ENCODE measurements at places on chromosomes 16 and 17. TPM values are rescaled to one million over a fixed set of nuclear protein-coding genes. Genes with fewer than 3 reads are reported as not detected.
A peak's percentile ranks its signal among the peaks of the same experiment; 100 is the strongest.

FBXW10 gene
- not detected for polyA plus RNA-seq

MGAT5B gene
- polyA plus RNA-seq = not detected

TNFSF13 gene
- polyA plus RNA-seq = 10.2 TPM

TEKT5 gene
- 0.79 TPM for polyA plus RNA-seq

ODAD4 gene
- polyA plus RNA-seq = 0.73 TPM

ZG16 gene
- not detected for polyA plus RNA-seq

ZNF598 gene
- 6.9 TPM for polyA plus RNA-seq

DNA sequence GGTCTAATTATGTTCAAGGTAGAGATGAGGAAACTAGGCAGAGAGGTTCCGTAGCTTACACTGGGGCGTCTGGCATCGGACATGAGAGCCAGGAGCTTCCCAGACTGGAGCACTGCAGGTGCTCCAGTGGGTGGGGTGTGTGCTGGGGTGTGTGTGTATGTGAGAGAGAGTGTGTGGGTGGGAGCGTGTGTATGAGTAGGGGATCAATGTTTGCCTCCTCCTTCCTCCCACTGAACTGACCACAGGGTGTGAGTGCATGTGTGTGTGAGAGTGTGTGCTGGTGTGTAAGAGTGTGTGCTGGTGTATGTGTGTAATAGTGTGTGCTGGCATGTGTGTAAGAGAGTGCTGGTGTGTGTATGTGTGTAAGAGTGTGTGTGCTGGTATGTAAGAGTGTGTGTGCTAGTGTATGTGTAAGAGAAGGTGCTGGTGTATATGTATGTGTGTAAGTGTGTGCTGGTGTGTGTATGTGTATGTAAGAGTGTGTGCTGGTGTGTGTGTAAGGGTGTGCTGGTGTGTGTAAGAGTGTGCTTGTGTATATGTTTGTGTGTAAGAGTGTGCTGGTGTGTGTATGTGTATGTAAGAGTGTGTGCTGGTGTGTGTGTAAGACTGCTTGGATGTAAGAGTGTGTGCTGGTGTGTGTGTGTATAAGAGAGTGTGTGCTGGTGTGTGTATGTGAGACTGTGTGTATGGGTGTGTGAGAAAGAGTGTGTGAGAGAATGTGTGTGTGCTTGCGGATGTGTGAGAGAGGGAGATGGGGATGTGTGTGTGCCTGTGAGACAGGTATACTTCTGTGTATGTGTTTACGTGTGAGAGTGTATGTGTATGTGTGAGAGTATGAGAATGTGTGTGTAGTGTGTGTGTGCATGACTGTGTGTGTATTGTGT is 139.9 kb downstream of the MRM1 start:
- H3K27me3 ChIP-seq = peaks cover 5% of the 10 kb centered on the region
- DNase-seq = no peak
- no peaks in the 10 kb centered on the region for H3K4me1 ChIP-seq
- no peaks in the 10 kb centered on the region for H3K36me3 ChIP-seq

DNA sequence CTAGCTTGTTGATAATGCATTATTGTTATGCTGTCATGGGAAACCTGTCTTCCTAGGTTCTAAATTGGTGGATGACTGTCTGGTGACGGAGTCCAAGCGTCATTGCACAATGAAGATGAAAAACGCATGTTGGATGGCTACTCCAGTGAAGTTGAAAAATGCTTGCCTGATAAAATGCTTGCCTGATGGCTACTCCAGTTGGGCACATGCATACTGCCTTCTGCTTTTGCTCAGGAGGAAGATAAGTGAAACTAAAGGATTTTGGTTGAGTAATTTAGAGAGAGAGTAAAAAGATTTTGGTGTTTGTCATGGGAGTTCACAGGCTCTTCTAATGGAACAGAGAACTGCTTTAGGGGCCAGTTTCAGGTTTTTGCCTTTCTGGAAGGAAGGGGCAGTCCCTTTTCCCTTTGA is 118.6 kb downstream of the PRKCA start:
- H3K4me3 ChIP-seq = no peak overlapping the region
- no peaks in the 10 kb centered on the region for H3K36me3 ChIP-seq
- H3K27me3 ChIP-seq = no peaks in the 10 kb centered on the region
- H3K4me1 ChIP-seq = no peaks in the 10 kb centered on the region
- DNase-seq = no peak

GRCh38 chr17:16100737-16101400 is 101.2 kb downstream of the TTC19 start:
- no peak overlapping the region for H3K27ac ChIP-seq
- peaks cover 42% of the 10 kb centered on the region for H3K36me3 ChIP-seq
- H3K4me1 ChIP-seq = no peaks in the 10 kb centered on the region
- DNase-seq = no peak

GRCh38 chr16:1073566-1074378 is 1.2 kb downstream of the SSTR5 start:
- H3K4me1 ChIP-seq = no peaks in the 10 kb centered on the region
- DNase-seq = no peak
- H3K27me3 ChIP-seq = no peaks in the 10 kb centered on the region
- H3K36me3 ChIP-seq = no peaks in the 10 kb centered on the region
- H3K4me3 ChIP-seq = no peak overlapping the region

GRCh38 chr16:62585041-62585545 is 548.9 kb upstream of the CDH8 start:
- no peak overlapping the region for H3K27ac ChIP-seq
- no peak overlapping the region for H3K4me3 ChIP-seq
- no peaks in the 10 kb centered on the region for H3K27me3 ChIP-seq

GRCh38 chr16:55821210-55821609 is 11.7 kb downstream of the CES1 start:
- H3K27me3 ChIP-seq = no peaks in the 10 kb centered on the region
- no peak for DNase-seq
- no peak overlapping the region for H3K4me3 ChIP-seq
- H3K27ac ChIP-seq = no peak overlapping the region

- peaks cover 3% of the 10 kb centered on the region for H3K36me3 ChIP-seq
- DNase-seq = no peak
- H3K27me3 ChIP-seq = no peaks in the 10 kb centered on the region
- no peaks in the 10 kb centered on the region for H3K4me1 ChIP-seq
- no peak overlapping the region for H3K4me3 ChIP-seq
Observed at GRCh38 chr16:15970743-15971439, 21.5 kb downstream of the ABCC1 start.

- H3K27ac ChIP-seq = no peak overlapping the region
- H3K27me3 ChIP-seq = 0 out of 2 replicates have a peak, but pooled peaks cover 4% of the 10 kb centered on the region
- DNase-seq = no peak
- H3K4me3 ChIP-seq = no peak overlapping the region
Observed at GRCh38 chr17:15973016-15973415, 26.5 kb downstream of the ZSWIM7 start.

DNA sequence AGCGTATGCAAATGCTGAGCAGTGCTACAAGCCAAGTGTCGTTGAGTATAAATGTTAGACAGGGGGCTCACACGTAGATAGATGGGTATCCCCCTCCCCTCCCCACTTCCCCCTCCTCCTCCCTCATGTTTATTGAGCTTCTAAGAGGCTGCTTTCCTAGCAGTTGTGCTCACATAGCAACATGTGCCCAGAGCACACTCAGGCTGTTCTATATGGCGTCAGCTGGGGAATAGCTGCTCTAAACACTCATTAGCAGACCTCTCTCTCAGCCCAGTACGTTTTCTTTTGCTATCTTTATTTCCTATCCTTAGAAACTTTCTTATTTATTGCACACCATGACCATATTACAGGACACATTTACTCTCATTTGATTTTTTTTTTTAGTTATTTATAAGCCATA is 1.8 kb downstream of the KCNJ2 start:
- H3K36me3 ChIP-seq = no peaks in the 10 kb centered on the region
- H3K4me1 ChIP-seq = peaks cover 8% of the 10 kb centered on the region
- no peaks in the 10 kb centered on the region for H3K27me3 ChIP-seq
- DNase-seq = no peak
- H3K4me3 ChIP-seq = no peak overlapping the region

DNA sequence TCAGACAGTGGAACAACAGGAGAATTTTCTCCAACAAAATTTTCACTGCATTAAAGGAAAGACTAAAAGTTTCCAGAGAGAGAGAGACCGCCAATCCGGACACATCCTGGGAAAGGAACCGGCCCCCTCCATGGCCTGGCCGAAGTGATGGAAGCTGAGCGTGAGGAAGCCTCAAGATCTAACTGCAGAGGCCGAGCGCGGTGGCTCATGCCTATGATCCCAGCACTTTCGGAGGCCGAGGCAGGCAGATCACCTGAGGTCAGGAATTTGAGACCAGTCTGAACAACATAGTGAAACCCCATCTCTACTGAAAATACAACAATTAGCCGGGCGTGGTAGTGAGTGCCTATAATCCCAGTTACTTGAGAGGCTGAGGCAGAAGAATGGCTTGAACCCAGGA is 3.9 kb downstream of the CTRB2 start:
- H3K4me3 ChIP-seq = no peak overlapping the region
- peaks cover 4% of the 10 kb centered on the region for H3K27me3 ChIP-seq
- no peak overlapping the region for H3K27ac ChIP-seq

DNA sequence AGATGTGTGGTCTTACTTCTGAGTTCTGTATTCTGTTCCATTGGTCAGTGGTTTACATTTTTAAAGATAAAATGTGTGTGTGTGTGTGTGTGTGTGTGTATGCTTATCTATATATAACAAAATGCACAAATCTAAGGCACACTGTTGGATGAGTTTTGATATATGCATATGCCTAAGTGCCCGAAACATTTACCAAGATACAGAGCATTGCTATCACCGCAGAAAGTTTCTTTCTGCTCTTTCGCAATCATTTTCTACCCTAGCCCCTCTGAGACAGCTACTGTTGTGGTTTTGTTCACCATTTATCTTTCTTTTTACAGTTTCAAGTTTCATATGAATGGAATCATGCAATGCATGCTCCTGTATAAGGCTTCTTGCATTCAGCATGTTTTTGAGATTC is 97.0 kb downstream of the MRTFB start:
- no peaks in the 10 kb centered on the region for H3K4me1 ChIP-seq
- H3K36me3 ChIP-seq = no peaks in the 10 kb centered on the region
- no peak overlapping the region for H3K27ac ChIP-seq
- no peak for DNase-seq
- no peak overlapping the region for H3K4me3 ChIP-seq
- H3K27me3 ChIP-seq = no peaks in the 10 kb centered on the region

DNA sequence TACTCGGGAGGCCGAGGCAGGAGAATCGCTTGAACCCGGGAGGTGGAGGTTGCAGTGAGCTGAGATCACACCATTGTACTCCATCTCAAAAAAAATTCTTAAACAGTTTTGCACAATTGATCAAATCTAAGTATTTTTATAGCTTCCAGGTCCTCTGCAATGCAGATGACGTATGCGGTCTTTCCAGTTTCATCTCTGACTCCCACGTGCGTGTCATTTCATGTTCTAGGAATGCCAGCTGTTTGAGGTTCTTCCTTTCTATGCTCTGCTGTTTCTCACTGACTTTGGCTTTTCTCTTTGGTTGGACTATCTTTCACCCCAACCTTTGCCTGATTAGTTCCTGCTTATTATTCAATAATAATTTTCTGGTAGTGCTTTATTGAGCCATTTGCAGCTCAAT is 16.2 kb downstream of the CHP2 start:
- H3K4me3 ChIP-seq = no peak overlapping the region
- H3K4me1 ChIP-seq = no peaks in the 10 kb centered on the region
- no peak for DNase-seq
- H3K27me3 ChIP-seq = no peaks in the 10 kb centered on the region

GRCh38 chr16:31451201-31451600 is 8.1 kb upstream of the ARMC5 start:
- H3K27me3 ChIP-seq = no peaks in the 10 kb centered on the region
- H3K4me1 ChIP-seq = peaks cover 3% of the 10 kb centered on the region
- H3K4me3 ChIP-seq = no peak overlapping the region
- no peaks in the 10 kb centered on the region for H3K36me3 ChIP-seq

- H3K4me1 ChIP-seq = peaks cover 16% of the 10 kb centered on the region
- no peak for DNase-seq
- no peak overlapping the region for H3K4me3 ChIP-seq
Observed at GRCh38 chr16:2485811-2486507, 11.0 kb downstream of the TBC1D24 start.

GRCh38 chr17:6508519-6509030 is 47.8 kb downstream of the PITPNM3 start:
- no peak overlapping the region for H3K4me3 ChIP-seq
- H3K4me1 ChIP-seq = no peaks in the 10 kb centered on the region
- H3K36me3 ChIP-seq = no peaks in the 10 kb centered on the region
- no peaks in the 10 kb centered on the region for H3K27me3 ChIP-seq

DNA sequence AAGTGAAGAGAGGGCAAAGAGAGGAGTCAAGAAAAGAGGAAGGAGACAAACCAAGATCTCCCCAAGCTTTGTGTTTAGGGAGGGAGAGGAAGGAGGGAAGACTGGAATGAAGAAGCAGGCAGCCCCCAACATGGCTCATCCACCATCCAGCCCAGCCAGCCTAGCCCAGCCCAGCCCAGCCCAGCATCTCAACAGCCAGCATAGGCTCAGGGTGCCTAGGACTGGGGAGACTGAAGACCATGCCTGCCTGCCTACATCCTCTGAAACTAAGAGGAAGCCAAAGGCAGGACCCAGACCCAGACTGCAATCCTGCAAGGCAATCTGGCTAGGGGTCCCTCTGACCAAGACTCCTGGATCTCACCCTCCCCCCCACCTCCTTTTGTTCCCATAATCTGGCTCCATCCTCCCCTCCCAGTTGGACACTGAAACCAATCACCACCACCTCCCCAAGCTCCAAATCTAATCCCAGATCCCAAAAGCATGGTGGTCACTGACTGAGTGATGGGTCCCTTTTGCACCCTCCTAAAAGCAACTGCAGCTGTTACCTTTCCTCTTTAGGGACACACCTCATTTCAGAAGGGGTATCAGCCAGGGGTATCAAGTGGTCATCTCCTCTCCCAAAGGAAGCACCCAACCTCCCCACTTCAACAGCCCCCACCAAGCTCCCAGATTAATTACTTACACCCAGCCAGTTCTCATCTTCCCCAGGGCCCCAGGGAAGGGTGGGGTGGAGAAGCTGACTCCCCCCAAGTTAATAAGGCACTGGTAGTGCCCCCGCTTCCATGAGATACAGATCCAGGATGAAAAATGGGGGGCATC is 1.2 kb downstream of the HDAC5 start:
- H3K4me1 ChIP-seq = peaks cover 8% of the 10 kb centered on the region
- no peaks in the 10 kb centered on the region for H3K36me3 ChIP-seq
- no peak overlapping the region for H3K27ac ChIP-seq
- no peaks in the 10 kb centered on the region for H3K27me3 ChIP-seq
- no peak for DNase-seq
- H3K4me3 ChIP-seq = peak overlapping the region; percentile 95

DNA sequence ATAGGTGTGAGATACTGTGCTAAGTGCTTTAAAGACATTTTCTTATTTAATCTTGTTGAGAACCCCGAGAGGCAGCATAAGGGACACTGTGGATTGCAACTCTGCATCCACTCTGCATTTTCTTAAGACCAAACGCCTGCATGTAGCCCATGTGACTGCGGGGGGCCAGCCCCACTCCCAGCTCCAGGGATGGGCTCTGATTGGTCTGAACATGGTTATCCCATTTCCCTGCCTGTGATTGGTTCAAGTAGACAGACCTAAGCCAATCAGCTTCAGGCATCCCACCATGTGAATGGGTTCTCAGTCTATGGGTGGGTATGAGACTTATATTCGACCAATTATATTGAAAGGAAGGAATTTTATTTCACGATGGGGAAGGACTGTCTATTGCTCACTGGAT is 33.2 kb upstream of the USP7 start:
- no peak overlapping the region for H3K4me3 ChIP-seq
- no peaks in the 10 kb centered on the region for H3K27me3 ChIP-seq
- no peak for DNase-seq
- no peaks in the 10 kb centered on the region for H3K36me3 ChIP-seq
- H3K4me1 ChIP-seq = no peaks in the 10 kb centered on the region

GRCh38 chr16:9099131-9099625 is 7.7 kb downstream of the HAPSTR1 start:
- H3K4me3 ChIP-seq = peak overlapping the region; percentile 48
- peak overlapping the region; percentile 15 for H3K27ac ChIP-seq
- DNase-seq = no peak
- no peaks in the 10 kb centered on the region for H3K27me3 ChIP-seq
- peaks cover 18% of the 10 kb centered on the region for H3K4me1 ChIP-seq

Measured in GM12878 (cell line).